Breast epithelium (tissue), 4 donors: ENCODE measurements at places on chromosomes 1 and 21. TPM values are rescaled to one million over a fixed set of nuclear protein-coding genes. Genes with fewer than 3 reads are reported as not detected.

GRCh38 chr1:167707942-167708341 is 13.8 kb upstream of the MPZL1 start:
- H3K27me3 ChIP-seq, result no peaks in the 10 kb centered on the region
- DNase-seq, result no peak
- no peaks in the 10 kb centered on the region for H3K4me1 ChIP-seq
- H3K36me3 ChIP-seq, result no peaks in the 10 kb centered on the region
- no peak overlapping the region for H3K27ac ChIP-seq

DNA sequence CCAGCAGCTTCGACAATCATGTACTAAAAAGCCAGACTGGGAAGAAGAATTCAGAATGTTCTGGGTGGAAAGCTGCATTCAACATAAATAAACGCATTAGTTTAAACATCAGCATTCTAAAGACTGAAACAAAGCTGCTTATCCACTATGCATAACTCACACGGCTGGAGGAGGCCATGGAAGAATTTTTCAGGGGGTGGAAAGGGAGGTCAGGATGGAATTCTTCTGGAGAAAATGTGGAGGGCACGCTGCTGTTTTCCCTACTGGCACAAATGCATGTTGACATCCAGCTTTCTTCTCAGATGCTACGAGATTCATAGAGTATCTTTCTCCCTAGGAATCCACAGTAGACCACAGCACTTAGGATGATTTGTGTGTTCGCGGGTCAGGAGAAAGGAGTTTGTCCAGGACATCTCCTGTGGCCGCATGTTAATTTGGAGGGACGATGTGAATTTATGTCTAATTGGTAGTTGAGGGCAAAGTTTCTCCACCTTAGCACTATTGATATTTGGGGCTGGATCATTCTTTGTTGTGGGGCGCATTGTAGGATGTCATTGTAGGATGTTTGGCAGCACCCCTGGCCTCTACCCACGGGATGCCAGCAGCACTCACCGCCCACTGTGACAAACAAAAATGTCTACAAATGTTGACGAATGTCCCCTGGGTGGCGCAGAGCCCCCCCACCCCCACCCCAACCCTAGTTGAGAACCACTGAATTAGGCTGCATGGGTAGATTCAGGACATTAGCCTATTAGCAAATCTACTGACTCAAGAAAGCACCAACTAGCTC is 86.5 kb upstream of the KAZN start:
- H3K4me1 ChIP-seq, result no peaks in the 10 kb centered on the region
- H3K36me3 ChIP-seq, result no peaks in the 10 kb centered on the region
- no peak overlapping the region for H3K4me3 ChIP-seq
- DNase-seq, result no peak
- H3K27ac ChIP-seq, result no peak overlapping the region

DNA sequence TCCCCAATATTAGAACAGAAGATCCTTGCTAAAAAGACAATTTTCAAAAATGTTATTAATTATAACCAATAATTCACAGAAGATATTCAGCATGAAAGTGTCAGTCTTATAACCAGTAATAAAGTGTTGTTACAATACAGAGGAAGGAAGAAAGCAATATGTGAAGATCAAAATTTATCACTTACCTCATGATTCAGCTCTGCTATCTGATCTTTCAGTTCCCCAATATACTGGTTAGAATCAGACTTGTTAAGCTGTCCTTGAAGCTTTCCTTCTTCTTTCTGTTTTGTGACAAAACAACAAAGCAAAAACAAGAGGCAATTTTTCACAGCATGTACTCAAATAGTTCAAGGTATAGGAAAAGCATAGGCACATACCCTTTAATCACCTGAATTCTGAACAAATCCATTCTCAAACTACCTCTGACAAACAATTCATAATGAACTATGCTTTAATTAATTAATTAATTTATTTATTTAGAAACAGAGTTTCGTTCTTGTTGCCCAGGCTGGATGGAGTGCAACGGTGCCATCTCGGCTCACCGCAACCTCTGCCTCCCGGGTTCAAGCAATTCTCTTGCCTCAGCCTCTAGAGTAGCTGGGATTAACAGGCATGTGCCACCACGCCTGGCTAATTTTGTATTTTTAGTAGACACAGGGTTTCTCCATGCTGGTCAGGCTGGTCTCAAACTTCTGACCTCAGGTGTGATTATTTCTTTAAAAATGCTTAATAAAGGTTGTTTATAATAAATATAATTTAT is 76.9 kb upstream of the GFI1 start:
- no peaks in the 10 kb centered on the region for H3K36me3 ChIP-seq
- H3K4me3 ChIP-seq, result no peak overlapping the region
- H3K27me3 ChIP-seq, result no peaks in the 10 kb centered on the region
- no peaks in the 10 kb centered on the region for H3K4me1 ChIP-seq
- DNase-seq, result no peak

DNA sequence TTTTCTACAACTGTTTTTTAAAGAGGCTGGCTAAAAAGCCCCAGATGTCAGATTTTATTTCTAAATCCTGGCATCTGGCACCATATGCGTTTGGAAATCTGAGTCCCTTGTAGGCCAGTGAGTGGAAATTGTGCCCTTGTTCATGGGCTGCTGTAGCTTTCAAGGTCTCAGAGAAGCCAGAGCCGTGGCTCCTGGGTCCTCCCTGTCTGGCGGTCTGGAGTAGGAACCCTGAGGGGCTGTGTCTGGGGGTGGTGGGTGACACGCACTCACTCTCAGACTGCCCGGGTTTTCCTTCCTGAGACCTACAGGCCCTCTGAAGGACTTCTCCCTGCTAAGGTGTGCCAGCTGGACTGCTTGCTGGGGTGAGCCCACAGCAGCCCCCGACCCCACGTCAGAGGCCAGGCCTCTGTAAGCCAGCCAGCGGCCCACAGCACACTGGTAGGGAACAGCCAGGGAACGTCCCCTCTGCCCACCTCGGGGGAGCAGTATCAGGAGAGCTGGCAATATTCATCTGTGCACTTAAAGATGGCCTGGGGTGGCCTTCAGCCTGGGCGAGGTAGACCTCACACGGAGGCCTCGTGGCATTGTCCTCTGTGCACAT is 151.5 kb downstream of the PEX14 start:
- H3K27ac ChIP-seq, result peak overlapping the region; percentile 84
- DNase-seq, result no peak
- no peaks in the 10 kb centered on the region for H3K36me3 ChIP-seq
- H3K27me3 ChIP-seq, result no peaks in the 10 kb centered on the region
- no peak overlapping the region for H3K4me3 ChIP-seq

DNA sequence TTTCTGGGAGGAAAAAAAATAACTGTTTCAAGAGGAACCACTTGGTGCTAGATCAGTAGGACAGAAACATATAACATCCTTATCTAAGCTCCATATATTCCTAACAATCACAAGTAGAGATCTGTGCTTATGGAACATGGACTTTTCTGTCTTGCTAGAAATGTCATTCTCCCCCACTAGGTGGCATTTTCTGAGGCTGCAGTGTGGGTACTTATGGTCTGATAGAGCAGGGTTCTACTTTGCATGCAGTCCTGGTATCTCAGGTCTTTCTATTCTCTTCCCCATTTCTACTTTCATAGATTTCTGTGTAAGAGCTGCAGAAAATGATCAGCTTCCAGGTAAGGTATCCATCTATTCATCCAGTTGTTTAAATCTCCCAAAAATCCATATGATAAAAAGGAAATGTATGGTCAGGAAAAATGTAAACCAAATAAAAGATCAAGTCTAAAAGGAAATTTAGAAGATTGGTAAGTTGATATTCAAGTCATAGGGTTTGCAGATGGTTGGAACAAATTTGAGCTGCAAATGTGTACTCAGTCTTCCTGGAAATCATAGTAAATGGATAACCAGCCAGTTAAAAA is 1.5 kb downstream of the ZNF684 start:
- DNase-seq, result no peak
- no peaks in the 10 kb centered on the region for H3K27me3 ChIP-seq
- no peaks in the 10 kb centered on the region for H3K36me3 ChIP-seq
- H3K4me1 ChIP-seq, result no peaks in the 10 kb centered on the region
- no peak overlapping the region for H3K27ac ChIP-seq
- no peak overlapping the region for H3K4me3 ChIP-seq

DNA sequence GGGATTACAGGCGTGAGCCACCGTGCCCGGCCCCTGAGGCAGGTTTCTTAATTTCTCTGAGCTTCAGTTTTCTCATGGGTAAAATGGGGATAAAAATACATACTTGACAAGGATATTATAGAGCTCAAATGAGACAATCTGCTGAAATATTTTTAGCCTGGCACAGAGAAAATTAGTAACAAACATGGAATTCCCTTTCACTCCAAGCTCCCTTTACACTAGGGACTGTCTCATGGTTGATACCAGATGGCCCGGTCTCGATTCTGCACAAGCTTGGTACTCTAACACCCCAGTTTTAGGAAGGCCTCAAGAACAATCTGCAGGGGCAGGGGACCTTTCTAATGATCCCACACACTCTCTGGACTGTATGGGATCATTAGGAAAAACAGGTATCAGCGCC is 671.7 kb downstream of the SMYD3 start:
- H3K36me3 ChIP-seq, result no peaks in the 10 kb centered on the region
- no peaks in the 10 kb centered on the region for H3K27me3 ChIP-seq
- H3K4me1 ChIP-seq, result no peaks in the 10 kb centered on the region
- no peak overlapping the region for H3K27ac ChIP-seq
- DNase-seq, result no peak

DNA sequence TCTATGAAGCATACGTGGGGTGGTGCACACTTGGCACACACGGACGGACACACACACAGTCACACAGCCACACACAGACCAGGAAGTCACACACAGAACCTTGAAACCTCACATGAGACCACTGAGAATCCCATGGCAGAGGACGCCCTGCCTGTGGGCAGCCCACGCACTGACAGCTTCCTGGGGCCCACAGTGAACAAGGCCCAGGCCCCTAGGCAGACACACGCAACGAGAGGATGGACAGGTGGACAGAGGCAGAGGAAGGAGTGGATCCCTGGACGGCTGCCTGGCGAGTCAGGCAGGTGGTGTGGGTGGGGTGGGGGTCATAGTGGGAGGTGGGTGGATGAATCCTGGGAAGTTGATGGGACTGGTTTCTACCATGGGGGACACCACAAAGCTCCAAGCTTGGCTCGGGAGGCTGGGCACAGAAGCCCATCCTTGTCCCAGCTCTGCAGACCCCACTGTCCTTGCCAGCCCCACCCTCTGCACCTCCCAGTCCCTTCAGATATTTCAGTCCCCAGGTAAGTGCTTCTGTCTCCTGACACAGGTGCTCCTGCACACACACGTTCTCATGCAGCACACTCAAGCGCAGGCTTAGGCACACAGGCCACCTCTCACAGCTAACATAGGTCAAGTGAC is 49.1 kb downstream of the WNT9A start:
- H3K27me3 ChIP-seq, result no peaks in the 10 kb centered on the region
- no peaks in the 10 kb centered on the region for H3K36me3 ChIP-seq
- H3K4me3 ChIP-seq, result no peak overlapping the region
- peaks cover 3% of the 10 kb centered on the region for H3K4me1 ChIP-seq
- DNase-seq, result peak; percentile 13

DNA sequence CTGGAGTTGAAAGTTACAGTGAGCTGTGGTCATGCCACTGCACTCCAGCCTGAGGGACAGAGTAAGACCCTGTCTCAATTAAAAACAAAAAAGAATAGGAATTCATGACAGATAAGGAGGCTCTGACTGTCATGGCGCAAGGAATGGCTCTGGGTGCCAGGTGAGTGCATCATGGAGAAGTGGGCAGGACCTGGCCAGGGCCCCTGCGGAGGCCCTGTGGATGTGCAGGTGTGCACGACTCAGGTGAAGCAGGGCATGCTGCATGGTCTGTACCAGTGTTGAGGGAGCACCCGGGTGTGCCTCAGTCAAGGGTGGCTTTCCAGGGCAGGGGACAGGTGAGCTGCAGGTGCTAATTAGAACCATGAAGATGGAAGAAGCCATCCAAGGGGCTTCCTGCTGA is 14.0 kb downstream of the SLC1A7 start:
- no peak overlapping the region for H3K27ac ChIP-seq
- H3K36me3 ChIP-seq, result no peaks in the 10 kb centered on the region
- H3K4me3 ChIP-seq, result no peak overlapping the region
- no peaks in the 10 kb centered on the region for H3K4me1 ChIP-seq
- no peaks in the 10 kb centered on the region for H3K27me3 ChIP-seq

- no peak overlapping the region for H3K4me3 ChIP-seq
- H3K27me3 ChIP-seq, result no peaks in the 10 kb centered on the region
- DNase-seq, result no peak
- H3K36me3 ChIP-seq, result no peaks in the 10 kb centered on the region
- H3K4me1 ChIP-seq, result peaks cover 20% of the 10 kb centered on the region
- no peak overlapping the region for H3K27ac ChIP-seq
Observed at GRCh38 chr1:20480243-20480944, 5.6 kb downstream of the CAMK2N1 start.

DNA sequence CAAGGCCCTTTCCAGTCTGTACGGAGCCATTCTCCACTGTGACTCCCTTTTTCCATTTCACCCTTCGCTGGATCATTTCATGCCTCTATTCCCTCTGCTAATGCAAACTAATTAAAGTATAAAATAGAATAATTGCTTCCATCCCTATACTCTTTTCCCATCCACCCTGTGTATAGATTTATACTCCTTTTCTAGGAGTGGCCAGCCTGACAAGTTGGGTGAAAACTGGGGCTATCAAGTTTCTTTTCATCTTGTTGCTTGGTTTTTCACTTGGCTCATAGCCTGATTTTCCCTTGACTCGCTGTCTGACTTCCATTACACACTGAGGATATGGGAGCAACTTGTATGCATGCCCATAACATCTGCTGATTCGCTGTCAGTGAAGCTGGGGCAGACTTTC is 107.0 kb downstream of the PLXNA2 start:
- no peak overlapping the region for H3K27ac ChIP-seq
- no peaks in the 10 kb centered on the region for H3K4me1 ChIP-seq
- no peak overlapping the region for H3K4me3 ChIP-seq

- H3K27ac ChIP-seq, result no peak overlapping the region
- H3K27me3 ChIP-seq, result no peaks in the 10 kb centered on the region
- no peak overlapping the region for H3K4me3 ChIP-seq
- H3K36me3 ChIP-seq, result no peaks in the 10 kb centered on the region
- no peak for DNase-seq
- no peaks in the 10 kb centered on the region for H3K4me1 ChIP-seq
Observed at GRCh38 chr1:113353580-113353979, 36.7 kb upstream of the MAGI3 start.

GRCh38 chr1:182295697-182296096 is 95.9 kb downstream of the GLUL start:
- no peaks in the 10 kb centered on the region for H3K4me1 ChIP-seq
- no peak for DNase-seq
- no peak overlapping the region for H3K4me3 ChIP-seq
- no peaks in the 10 kb centered on the region for H3K36me3 ChIP-seq
- H3K27me3 ChIP-seq, result no peaks in the 10 kb centered on the region

DNA sequence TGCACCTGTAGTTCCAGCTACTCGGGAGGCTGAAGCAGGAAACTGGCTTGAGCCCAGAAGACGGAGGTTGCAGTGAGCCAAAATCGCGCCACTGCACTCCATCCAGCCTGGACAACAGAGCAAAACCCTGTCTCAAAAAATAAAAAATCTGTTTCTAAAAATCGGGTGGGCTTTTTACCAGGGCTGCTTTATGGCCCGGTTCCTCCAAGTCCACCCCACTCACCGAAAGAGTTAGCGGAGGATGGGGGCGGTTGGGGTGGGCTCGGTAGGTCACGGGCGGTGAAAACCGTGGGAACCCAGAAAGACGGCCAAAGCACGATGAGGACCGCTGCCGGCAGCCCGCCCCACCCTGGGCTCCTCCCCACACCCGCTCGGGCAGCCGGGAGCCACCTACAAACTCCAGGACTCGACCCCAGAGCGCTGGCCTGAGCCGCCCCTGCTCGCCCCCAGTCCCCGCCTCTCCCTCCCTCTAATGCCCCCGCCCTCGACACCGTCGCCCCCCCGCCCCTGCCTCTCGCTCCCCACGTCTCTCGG is 846 bp upstream of the PER3 start:
- peak; percentile 56 for DNase-seq
- H3K27ac ChIP-seq, result peak overlapping the region; percentile 96
- no peaks in the 10 kb centered on the region for H3K27me3 ChIP-seq
- H3K4me3 ChIP-seq, result peak overlapping the region; percentile 56
- no peaks in the 10 kb centered on the region for H3K4me1 ChIP-seq

The SLFNL1 gene
- 0.29 TPM for total RNA-seq
